ENCODE measurements at places on chromosomes 2 and 18.

- no peak for DNase-seq
These were observed 77.7 kb downstream of the SMAD4 start for GRCh38 chr18:51107598-51108305.

DNA sequence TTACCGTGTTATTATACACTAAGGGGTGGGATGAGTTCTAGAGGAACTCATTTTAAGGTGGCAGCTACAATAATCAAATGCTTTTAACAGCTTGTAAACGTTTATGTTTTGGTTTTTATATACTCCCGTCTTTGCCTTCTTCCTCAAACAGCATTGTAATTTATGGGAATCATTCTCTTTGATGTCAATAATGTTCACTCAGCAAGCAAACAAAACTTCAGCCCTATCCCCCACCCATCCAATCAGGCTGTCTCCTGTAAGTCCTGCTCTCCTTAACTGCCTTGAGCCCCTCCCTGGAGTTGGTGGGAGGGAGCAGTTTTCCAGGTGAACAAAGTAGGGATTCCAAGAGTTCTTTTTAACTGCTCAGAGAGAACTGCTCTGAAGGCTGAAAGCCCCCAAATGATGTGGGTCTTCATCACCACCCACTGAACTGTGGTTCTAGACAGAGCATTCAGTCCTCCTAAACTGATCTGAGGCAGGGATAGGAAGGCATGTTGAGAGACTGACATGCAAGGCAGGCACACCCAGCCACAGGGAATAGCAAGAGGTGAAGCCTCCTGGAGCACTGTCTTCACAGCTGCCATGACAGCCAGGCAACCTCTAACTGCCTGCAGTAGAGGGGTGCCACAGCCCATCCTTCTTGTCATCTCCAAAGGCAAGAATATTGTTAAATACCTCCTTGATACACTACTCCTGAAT lies 17.5 kb downstream of the MYO5B start:
- no peak for DNase-seq

DNA sequence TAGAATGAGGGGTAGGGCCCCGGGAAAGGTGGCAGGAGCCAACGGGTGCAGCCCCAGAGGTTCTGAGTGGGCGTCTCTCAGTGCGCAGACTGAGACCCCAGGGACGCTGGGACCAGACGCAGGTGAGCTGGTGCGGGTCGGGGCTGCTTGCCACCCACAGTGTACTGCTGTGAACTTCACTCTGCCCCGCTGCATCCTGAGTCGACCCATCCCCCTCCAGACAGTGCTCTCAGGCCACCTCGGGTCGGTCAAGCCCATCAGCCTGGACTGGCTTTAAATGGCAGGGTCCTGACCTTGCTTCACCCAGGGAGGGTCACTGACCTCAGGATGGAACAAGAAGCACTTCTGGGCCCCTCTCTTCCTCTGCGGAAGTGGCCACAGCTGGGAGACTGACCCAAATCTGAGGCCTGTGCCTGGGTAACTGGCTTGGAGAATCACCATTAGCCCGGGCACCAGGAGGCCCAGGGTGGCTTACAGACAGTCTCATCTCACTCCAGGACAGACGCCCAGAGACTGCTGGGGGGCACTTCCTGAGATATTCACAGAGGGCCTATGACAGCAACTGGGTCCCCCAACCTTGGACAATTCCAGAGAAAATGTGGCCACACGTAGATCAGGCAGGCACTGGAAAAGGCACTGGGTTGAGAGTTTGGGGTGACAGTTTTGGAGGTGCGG lies 23.7 kb upstream of the BOK start:
- no peak for DNase-seq

- DNase-seq, result no peak
These were observed 74.3 kb upstream of the CCDC150 start for GRCh38 chr2:196565106-196565765.

- no peak for DNase-seq
These were observed 82.5 kb downstream of the TGFA start for GRCh38 chr2:70471129-70471528.

GRCh38 chr2:67994716-67995115 lies 68.1 kb downstream of the C1D start:
- DNase-seq, result no peak

GRCh38 chr18:44859263-44859662 lies 178.6 kb downstream of the SETBP1 start:
- DNase-seq, result no peak

DNA sequence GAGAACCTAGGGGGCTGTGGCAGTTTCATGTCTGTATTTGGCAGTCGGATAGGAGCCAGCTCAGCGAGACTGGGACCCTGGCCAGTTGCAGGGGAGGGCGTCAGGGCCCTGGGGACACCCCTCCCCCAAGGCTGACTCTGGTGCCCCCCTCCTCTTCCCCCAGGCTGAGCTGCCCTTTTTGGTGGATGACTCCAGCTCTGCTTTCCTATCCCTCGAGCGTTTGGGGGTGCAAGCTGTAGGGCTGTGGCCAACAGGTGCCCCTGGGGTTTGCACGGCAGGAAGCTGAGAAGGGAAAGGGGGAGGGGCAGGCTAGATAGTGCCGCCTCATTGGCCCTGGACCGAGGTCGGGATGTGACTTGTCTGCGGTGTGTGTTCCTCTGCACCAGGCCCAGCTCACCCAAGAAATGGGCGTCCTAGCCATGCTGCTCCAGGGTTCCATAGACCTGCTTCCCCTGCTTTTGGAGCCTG lies 26.4 kb downstream of the SPEG start:
- DNase-seq, result no peak

DNA sequence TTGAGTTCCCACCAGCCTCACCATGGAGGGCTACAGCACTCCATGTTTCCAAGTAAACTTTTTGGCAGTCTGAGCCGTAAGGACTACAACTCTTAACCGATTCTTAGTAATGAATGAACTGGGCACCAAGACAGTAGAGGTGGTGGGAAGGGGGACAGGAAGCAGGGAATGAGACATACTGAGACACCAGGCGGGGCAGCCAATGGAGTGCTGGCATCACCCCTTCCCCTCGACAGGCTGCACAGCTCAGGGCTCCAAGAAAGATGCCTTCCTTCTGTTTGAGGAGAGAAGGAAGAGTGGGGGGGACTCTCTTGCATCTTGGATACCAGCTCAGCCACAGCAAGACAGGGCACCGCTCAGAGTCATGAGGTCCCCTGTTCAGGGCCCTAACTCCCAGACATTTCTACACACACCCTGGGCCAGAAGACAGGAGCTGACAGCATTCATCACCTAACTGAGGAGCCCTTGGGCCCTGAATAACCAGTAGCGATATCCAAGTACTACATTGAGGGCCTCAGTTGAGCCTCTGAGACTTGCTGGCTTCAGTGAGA lies 45.2 kb downstream of the USP34 start:
- DNase-seq, result no peak

GRCh38 chr2:18987016-18987415 lies 371.4 kb downstream of the OSR1 start:
- DNase-seq, result no peak

GRCh38 chr2:198337368-198337767 lies 533.0 kb downstream of the PLCL1 start:
- no peak for DNase-seq

GRCh38 chr2:105328281-105329196 lies 996 bp downstream of the TGFBRAP1 start:
- DNase-seq, result no peak

GRCh38 chr2:224941960-224942359 lies 100.3 kb downstream of the DOCK10 start:
- DNase-seq, result peak; percentile 14

DNA sequence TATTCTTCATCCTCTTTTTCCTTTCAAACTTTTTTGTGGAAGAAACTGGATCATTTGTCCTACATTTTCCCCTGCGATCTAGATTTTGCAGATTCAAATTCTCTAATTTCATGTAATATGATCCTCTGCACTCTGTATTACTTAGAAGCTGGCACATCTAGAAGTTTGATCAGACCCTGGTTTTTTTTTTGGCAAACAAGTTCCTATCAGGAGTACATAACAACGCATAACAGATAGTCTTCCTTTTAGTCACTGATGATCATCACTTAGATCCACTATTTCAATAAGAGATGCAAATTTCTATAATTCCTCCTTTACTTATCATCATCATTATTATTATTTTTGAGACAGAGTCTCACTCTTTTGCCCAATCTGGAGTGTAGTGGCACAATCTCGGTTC lies 117.1 kb downstream of the CDH2 start:
- no peak for DNase-seq

DNA sequence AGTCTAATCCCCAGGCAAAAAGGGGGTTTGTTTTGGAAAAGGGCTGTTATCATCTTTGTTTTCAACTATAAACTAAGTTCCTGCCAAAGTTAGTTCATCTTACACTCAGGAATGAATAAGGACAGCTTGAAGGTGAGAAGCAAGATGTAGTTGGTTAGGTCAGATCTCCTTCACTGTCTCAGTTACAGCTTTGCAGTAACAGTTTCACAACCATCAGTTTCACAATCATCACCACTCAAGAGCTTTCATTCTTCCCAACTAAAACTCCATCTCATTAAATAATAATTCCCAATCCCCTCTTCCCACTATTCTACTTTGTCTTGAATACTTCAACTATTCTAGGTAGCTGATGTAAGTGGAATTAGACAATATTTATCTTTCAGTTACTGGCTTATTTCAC lies 200.9 kb downstream of the NYAP2 start:
- DNase-seq, result no peak

DNA sequence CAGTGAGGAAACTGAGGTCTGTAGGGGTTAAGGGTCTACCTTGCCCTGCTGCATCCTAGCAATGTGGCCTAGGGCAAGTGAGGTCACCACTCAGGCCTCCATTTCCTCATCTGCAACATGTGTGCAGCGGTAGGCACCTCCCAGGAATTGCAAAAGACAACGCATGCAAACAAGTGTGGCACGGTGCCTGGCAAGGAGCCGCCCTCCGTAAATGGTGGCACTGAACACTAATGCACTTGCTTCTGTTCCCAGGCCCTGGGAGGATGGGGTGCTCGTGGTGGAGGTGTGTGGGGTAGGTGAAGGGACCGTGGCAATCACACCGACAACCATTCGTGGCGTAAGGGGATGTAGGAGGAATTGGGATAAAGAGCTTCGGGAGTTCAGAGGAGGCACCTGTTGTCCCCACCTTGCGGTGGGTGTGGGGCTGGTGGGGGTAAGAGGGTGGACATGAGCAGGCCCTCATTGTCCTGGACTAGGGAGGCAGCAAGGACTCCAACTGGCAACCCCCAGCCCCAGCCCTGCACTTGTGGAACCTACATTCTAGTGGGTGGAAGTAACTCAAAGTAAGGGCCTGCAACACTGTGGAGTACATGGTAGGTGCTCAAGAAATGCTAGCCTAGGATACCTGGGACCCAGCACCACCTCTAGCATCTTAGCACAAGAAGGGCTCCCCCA lies 26.0 kb downstream of the ATOH8 start:
- DNase-seq, result no peak

GRCh38 chr2:166972418-166972817 lies 84.1 kb downstream of the XIRP2 start:
- DNase-seq, result no peak

DNA sequence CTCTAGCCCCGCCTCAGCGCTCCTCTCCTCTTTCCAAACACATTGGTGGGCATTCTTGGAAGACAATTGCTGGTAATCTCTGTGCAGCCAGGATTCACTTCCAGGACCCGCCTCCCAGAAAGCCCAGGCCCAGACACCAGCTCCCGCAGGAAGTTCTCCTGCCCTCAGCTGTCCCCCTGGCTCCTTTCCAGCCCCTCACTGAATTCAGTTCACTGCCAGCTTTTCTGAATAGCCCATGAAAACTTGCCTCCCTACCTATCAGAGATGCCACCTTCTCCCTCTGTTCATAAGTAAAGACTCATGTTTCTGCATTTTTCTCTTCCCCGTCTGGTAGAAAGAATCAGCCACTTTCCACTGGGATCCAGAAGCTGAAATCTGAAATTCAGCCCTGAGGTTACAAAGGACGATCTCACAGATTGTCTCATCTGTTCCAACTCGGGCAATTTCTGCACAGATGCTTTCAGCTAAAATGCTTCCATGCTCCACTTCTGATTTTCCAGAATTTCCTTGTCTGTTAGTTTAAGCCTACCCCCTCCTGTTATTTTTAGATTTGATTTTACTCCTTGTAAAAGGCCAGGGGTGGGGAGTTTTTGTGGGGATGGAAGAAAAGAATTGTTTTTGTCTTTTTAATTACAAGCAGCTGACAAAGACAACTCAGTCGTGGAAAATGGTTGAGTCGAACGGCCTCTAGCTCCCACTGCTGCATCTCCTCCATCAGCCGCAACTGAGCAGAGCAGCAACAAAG lies 98.1 kb downstream of the SP3 start:
- DNase-seq, result no peak

- no peak for DNase-seq
These were observed 120.9 kb upstream of the SPATS2L start for GRCh38 chr2:200185628-200186000.

GRCh38 chr18:13236411-13236810 lies 17.9 kb downstream of the LDLRAD4 start:
- DNase-seq, result no peak

DNA sequence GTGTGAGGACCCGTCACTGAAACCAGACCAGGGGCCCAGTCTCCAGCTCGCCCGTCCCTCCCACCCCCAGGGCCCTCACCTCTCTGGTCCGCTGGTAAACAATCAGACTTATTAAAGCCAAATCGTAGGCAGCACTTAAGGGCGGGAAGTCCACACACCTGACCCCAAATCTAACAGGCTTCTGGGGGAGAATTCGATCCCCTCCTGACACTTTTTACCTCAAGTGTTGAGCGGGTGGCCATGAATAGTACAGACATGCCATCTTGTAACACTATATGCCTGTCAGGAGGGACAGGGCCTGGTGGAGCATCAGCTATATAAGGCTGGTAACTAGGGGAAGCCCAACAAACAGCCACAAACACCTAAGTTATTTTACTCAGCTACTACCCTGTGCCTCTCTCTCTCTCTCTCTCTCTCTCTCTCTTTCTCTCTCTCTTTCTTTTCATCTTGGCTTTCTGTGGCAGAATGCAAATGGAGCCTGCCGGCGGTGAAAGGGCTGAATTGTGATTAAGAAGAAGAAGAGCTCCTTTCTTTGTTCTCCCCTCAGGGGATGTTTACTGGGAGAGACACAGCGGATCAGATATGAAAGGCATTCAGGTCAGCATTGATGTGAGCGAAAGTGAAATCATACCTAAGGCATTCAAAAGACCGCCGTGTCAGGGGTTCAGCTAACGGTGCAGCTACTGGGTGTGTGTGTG lies 9.5 kb downstream of the ZEB2 start:
- DNase-seq, result peak; percentile 43

DNA sequence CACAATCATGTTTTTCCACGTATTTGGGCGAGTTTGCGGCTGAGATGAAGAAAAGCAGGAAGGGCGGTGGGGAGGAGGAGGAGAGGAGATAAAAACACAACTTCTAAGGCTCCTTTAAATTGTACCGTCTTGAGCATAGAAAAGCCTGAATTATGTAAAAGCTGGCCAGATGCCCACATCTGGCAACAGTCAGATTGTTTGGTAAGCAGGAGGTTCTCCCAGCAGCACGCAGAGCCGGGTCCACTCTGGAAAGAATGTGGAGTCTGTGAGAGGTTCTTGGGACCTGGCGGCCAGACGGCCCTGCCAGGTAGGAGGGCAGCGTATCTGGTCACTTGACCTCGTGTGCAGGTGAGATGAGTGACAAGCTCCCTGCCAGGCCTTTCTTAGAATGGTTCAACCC lies 215.3 kb upstream of the APCDD1 start:
- DNase-seq, result no peak

- DNase-seq, result no peak
These were observed 638 bp upstream of the ADD2 start for GRCh38 chr2:70768590-70769085.

- DNase-seq, result no peak
These were observed 26.6 kb downstream of the EML6 start for GRCh38 chr2:54750040-54750439.
